ENCODE measurements at places on chromosomes 7 and 10.

DNA sequence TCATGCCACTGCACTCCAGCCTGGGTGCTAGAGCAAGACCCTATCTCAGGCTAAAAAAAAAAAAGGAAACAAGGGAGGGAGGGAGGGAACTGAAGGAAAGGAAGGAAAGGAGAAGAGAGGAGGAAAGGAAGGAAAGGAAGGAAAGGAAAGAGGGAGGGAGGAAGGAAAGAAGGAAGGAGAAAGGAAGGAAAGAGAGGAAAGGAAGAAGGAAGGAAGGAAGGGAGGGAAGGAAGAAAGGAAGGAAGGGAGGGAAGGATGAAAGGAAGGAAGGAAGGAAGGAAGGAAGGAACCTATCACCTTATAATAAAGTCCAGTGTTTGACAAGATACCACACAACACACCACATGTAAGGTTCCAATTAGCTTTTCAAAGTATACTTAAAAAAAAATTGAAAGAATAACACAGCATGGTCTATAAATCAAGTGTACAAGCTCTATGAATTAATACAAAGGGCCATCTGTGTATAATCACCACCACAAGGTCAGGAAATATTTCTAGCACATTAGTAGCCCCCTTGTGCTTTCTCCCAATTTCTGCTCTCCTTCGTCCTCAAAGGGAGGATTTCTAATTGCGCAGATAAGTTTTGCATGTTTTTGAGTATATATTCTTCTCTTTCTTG, 26.4 kb downstream of the RNF216 start:
- no peak for DNase-seq

DNA sequence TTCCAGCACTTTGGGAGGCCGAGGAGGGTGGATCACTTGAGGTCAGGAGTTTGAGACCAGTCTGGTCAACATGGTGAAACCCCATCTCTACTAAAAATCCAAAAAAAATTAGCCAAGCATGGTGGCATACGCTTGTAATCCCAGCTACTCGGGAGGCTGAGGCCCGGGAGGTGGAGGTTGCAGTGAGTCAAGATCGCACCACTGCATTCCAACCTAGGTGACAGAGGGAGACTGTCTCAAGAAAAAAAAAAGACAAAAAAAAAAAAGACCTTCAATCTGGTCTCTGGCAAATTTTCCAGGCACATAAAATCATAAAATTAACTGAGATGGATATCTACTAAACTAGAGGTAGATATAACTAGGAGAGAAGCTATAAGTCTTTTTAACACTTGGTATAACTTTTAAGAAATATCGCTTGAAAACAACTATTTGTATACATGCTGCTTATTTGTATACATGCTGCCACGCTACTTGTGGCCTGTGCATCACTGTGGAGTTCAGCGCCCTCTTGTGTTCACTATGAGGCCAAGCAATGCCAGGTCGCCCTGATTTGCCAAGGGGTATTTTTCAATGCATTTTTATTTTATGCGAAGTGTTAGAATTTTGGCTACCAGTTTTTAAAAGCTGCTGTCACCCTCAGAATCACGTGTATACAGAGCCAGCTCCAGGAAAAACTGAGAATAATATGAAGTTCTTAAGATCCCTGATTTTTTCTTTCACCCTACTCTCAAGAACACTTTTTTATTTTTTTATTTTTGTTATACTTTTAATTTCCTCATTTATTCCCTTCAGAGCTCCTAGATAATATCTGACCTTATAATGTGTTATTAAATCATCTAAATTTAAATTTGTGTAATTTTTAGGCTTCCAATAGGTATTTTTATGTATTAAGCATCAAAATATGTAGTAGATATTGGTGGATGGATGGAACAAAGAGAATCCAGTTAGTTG, 26.7 kb downstream of the CYCS start:
- no peak for DNase-seq

GRCh38 chr7:32167256-32167655, 97.0 kb upstream of the PDE1C start:
- DNase-seq, result no peak

DNA sequence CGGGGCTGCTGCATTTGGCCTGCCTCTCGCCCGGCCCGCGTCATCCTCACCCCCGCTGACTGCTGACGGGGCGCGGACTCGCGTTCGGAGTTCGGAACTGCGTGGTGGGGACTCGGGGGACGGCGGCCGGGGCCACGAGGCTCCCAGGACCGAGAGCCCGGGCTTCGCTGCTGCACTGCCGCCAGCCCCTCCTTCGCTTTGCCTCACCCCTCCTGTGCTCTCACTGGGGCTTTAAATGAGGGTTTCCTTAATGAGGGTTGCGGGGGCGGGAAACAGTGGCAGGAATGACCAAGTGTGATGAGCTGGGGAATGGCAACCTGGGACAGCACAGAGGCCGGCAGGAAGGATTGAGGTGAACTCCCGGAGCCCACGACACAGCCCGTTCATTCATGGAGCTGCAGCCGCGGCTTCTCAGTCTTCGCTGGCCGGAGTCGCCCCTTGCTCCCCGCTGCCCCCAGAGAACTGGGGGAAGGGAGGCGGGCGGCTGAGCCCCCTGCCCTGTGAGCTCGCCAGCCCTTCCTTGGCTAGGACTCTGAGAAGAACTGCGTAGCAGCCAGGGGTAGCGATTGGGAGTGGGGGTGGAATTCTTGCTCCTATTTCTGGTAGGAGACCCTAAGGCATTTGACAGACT, 1.5 kb upstream of the LRRC4 start:
- no peak for DNase-seq

DNA sequence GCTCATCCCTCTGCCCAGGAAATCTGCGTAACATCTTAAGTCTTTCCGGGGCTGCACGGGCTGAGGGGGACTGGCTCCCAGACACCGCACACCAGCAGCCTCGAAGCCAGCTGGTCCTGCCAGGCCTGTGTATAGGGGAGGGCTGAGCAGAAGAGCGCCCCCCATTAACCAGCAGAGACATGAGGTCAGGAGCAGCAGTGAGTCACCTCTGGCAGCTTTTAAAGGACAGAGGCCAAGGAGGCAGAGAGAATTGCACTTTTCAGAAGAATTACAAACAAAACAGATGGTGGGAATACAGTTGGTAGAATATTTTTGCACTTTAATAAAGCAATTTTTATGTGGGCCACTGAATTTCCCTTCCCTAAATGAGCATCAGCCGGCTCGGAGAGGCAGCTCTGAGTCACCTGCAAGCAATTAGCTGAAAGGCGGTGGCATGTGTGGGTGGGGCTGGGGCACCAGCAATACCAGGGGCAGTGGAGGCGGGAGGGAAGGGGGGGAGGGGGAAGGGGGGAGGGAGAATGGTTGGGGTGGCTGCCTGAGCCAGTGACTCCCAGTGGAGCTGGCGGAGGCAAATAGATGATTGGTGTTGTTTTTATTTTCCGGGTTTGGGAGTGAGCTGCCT, 39.1 kb downstream of the GOLGA7B start:
- no peak for DNase-seq

DNA sequence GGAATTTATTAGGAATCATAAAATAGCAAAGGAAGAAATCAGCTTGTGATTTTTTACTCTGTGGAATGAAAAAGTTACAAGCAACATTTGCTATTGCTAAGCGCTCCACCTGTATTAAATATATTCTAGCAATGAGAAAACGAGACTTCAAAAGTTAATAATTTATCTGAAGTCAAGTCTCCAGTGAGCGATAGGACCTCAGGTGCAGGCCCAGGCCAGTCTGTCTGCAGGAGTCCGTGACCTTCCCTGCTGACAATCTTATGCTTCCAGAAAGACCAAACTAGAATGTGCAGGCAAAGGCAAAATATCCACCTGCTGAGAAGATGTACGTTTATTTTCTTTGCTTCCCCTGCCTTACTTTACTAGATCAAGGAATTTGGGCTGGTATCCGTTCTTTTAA, 22.7 kb downstream of the MRC1 start:
- no peak for DNase-seq

GRCh38 chr7:40311307-40311706, 176.5 kb downstream of the SUGCT start:
- DNase-seq, result no peak

DNA sequence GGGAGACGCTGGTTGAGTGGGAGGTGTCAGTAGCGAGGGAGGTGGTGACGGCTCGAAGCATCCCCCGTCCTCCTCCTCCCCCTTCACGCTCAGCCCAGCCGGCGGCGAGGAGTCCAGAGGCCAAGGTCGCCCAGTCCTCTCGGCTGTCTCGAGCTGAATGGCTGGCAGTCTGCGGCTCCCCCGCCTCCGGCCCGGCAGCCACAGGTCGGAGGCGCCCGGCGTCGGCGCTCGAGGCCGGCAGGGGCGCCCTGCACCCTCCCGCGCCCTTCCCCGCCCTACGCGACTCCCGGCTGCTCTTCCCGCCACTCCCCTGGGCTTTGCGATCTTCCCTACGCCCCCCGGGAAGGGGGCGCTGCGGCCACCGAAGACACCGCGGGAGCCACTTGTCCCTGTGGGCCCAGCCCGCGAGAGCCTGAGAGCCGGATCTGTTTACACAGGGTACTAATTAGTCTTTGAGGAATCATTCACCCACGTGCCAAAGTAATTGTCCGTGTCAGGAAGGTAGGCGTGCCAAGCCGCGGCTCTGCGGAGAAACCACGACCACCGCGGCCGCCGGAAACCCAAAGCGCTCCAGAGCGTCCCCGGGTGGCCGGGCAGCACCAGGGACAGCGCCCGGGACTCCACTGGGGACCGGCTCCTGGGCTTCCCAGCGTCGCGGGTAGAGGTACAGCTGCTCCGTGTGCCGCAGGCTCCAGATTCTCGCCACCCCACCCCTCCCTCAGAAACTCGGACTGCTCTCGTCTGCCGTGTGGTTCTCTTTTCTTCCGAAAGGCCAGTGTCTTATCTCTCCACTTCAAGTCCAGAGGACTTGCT, at the start of gene NXPH1:
TSS of gene NXPH1 (plus strand) at position 133 of the 813 bp plus-strand sequence.
- DNase-seq, result no peak

- no peak for DNase-seq
Measured at GRCh38 chr7:50664461-50664922, 99.3 kb upstream of the DDC start.

- no peak for DNase-seq
Measured at GRCh38 chr10:84933402-84933801, 605.0 kb downstream of the CCSER2 start.
